ENCODE measurements at places on chromosomes 1 and 21. TPM values are rescaled to one million over a fixed set of nuclear protein-coding genes. Genes with fewer than 3 reads are reported as not detected.

DNA sequence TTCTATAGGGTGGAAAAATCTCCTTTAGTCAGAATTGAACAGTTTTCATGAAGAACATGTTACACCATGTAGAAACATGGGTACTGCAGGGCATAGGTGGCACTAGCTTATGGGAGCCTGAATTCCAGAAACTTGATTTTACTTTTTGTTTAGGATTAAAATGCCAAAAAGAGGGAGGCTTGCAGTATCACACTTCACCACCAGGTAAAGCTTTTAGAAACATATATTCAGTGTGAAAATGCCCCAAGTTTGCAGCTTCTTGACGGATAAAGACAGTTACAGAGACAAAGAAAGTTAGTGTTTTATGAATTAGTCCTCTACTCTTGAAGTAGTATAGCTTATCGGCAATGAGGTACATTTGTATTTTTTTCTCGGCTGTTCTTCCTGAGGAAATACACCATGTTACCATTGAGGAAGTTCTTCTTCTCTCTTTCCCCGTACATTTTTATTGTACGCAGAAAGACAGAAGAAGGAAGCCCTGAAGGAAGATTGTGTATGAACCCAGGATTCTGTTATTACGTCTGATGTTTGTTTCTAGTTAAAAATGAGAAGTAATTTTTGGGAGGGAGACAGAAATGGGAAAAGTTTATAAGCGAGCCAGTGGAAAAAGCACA is 66.1 kb downstream of the PBX1 start:
- H3K4me3 ChIP-seq, result no peak overlapping the region
- no peak overlapping the region for H3K27ac ChIP-seq
- H3K36me3 ChIP-seq, result no peaks in the 10 kb centered on the region
- H3K4me1 ChIP-seq, result no peaks in the 10 kb centered on the region
- DNase-seq, result no peak
- peaks cover 5% of the 10 kb centered on the region for H3K27me3 ChIP-seq

DNA sequence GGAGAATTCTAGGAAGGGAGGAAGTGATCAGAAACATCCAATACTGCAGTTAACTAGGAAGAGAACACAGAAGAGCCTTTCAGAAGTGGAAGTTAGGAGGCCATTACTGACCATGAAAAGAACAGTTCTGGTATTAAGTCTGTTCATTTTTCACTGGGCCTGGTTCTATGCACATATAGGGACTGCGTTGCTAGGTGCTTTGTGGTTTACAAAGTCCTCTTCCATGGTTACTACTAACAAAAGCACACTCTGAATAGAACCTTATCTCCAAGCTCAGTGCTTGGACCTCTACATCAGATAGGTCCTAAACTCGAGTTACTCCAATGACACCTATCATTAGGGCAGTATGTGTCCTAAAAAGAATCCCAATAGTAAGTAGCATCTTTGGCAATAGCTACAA is 75.4 kb downstream of the RPAP2 start:
- no peak overlapping the region for H3K27ac ChIP-seq
- no peak overlapping the region for H3K4me3 ChIP-seq
- DNase-seq, result no peak

DNA sequence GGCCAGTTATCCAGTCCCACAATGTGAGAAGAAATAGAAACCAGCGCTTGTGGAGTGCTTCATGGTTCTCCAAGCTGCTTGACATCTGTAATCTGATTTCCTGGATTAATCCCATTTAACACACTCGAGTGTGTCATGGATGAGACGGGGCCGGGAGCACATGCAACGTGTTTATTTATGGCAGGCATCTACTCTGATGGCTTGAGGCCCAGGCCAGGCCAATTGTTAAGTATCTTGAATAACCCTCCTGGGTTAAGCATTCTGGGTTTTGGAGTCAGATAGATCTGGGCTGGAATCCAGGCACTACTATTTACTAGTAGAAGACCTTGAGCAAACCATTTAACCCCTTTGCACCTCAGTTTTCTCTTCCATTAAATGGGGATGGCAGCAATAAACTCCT is 37.5 kb upstream of the LAPTM5 start:
- peaks cover 12% of the 10 kb centered on the region for H3K4me1 ChIP-seq
- no peaks in the 10 kb centered on the region for H3K36me3 ChIP-seq
- H3K27ac ChIP-seq, result no peak overlapping the region
- DNase-seq, result no peak

- peak overlapping the region; percentile 49 for H3K27ac ChIP-seq
- peaks cover 20% of the 10 kb centered on the region for H3K36me3 ChIP-seq
- H3K4me1 ChIP-seq, result peaks cover 65% of the 10 kb centered on the region
- peak overlapping the region; percentile 64 for H3K4me3 ChIP-seq
- no peak for DNase-seq
- no peaks in the 10 kb centered on the region for H3K27me3 ChIP-seq
Observed at GRCh38 chr1:157723157-157723556, 22.6 kb upstream of the FCRL3 start.

DNA sequence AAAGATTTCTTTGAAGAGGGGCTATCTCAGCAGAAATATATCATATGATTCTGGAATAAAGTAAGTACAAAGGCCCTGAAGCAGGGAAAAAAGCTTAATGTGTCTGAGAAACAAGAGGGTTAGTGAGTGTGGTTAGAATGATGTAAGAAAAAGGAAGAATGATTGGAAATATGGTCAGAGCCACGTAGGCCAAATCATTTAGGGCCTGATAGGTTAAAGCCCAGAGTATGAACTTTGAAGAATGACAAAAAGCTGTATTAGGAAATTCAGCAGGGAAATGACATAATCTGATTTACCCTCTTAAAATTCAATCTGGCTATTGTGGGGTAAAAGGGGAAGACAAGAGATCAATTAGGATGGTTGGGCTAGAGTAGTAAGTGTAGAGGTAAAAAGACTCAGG is 69.0 kb upstream of the MUTYH start:
- H3K4me3 ChIP-seq, result no peak overlapping the region
- DNase-seq, result no peak
- H3K4me1 ChIP-seq, result peaks cover 54% of the 10 kb centered on the region
- no peaks in the 10 kb centered on the region for H3K27me3 ChIP-seq
- peaks cover 15% of the 10 kb centered on the region for H3K36me3 ChIP-seq

DNA sequence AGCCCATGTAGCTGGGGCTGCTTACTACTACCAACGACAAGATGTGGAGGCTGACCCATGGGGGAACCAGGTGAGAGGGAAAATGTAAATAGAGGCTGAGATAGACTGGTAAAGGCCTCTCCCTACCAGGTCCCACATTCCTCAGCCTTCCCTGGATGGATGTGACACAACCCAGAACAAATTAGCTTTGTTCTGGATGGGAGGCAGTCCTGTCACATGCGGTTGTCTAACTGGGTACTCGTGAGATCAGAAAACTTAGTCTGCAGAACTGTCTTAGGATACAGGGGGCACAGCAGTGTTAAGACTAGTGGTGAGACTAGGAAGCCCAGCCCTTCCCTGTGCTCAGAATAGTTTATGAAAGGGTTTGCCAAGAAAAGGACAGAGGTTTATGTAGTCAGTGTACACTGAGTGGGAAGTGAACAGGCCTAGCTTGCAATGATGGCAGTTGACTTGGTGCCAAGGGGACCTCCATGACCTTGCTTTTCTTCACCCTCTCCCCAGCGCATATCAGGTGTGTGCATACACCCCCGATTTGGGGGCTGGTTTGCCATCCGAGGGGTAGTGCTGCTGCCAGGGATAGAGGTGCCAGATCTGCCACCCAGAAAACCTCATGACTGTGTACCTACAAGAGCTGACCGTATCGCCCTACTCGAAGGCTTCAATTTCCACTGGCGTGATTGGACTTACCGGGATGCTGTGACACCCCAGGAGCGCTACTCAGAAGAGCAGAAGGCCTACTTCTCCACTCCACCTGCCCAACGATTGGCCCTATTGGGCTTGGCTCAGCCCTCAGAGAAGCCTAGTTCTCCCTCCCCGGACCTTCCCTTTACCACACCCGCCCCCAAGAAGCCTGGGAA is 8.4 kb downstream of the MMACHC start:
- DNase-seq, result no peak
- H3K36me3 ChIP-seq, result peaks cover 11% of the 10 kb centered on the region
- H3K27me3 ChIP-seq, result no peaks in the 10 kb centered on the region
- no peak overlapping the region for H3K27ac ChIP-seq
- H3K4me1 ChIP-seq, result no peaks in the 10 kb centered on the region
- H3K4me3 ChIP-seq, result no peak overlapping the region

GRCh38 chr1:89523572-89524368 is 859 bp upstream of the LRRC8B start:
- H3K36me3 ChIP-seq, result no peaks in the 10 kb centered on the region
- no peaks in the 10 kb centered on the region for H3K27me3 ChIP-seq
- peaks cover 15% of the 10 kb centered on the region for H3K4me1 ChIP-seq
- DNase-seq, result peak; percentile 65

DNA sequence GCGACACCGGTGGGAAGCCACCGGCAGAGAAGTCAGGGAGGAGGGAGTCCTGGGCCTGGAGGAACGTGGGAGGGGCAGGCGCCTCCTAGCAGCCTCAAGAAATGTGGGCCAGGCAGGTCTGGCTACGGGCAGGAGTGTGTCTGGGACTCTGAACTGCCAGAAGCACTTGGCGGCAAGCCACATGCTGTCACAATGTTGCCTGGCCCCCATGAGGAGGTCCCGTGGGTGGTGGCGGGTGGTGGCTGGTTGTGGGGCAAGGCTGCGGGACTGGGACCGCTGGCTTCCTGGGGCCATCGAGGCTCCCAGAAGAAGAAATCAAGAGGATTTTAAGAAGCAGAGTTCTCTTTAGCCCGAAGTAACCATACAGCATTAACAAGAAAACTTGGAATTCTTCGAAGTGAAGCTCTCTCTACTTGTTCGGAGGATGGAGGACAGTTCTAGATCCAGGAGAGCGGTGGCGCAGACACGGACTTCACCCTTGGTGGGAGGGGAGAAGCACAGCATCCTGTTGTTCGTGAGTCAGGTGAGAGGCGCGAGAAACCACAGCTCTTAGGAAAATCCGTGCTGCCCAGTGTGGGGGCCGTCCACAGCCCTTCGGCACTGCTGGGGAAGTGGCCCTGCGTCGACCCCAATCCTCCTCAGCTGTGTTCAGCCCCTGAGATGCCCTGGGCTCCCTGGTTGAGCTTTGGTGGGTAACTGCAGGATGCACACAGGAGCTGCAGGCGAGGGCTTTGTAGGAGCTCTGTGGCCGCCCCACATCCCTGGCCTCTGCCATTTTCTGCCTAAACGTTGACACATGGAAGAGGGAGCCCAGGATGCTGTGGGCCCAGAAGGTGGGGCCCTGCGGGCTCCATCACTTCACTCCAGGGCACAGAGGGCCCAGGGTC is 12.4 kb downstream of the SKI start:
- H3K4me1 ChIP-seq, result peaks cover 43% of the 10 kb centered on the region
- no peaks in the 10 kb centered on the region for H3K27me3 ChIP-seq
- H3K4me3 ChIP-seq, result peak overlapping the region; percentile 24
- no peak for DNase-seq
- peak overlapping the region; percentile 80 for H3K27ac ChIP-seq
- no peaks in the 10 kb centered on the region for H3K36me3 ChIP-seq

GRCh38 chr21:21929789-21930188 is 931.6 kb downstream of the NCAM2 start:
- no peaks in the 10 kb centered on the region for H3K36me3 ChIP-seq
- no peak for DNase-seq
- no peaks in the 10 kb centered on the region for H3K4me1 ChIP-seq
- H3K4me3 ChIP-seq, result no peak overlapping the region
- H3K27me3 ChIP-seq, result no peaks in the 10 kb centered on the region

The FCMR gene
- 2,048 TPM for polyA plus RNA-seq

The AGMAT gene
- polyA plus RNA-seq, result 7.4 TPM

The LENEP gene
- polyA plus RNA-seq, result not detected

The STXBP3 gene
- 52.0 TPM for polyA plus RNA-seq

The TACSTD2 gene
- not detected for polyA plus RNA-seq

The PAQR6 gene
- not detected for polyA plus RNA-seq

The CDA gene
- 0.30 TPM for polyA plus RNA-seq

The C1orf167 gene
- not detected for polyA plus RNA-seq

The UBL4B gene
- polyA plus RNA-seq, result not detected

The SZRD1 gene
- polyA plus RNA-seq, result 51.1 TPM

The FCER1G gene
- 16.6 TPM for polyA plus RNA-seq

The NOS1AP gene
- polyA plus RNA-seq, result not detected

Measured in naive B cell (primary cell).